ENCODE measurements at places on chromosomes 12 and 14.

GRCh38 chr12:2696136-2696535 lies 98.6 kb upstream of the FKBP4 start:
- no peak for DNase-seq

GRCh38 chr12:46179693-46180452 lies 89.0 kb downstream of the SLC38A1 start:
- no peak for DNase-seq

- no peak for DNase-seq
These were observed 780 bp upstream of the MYO1H start for GRCh38 chr12:109346920-109347319.

GRCh38 chr12:26963413-26963812 lies 25.1 kb downstream of the FGFR1OP2 start:
- no peak for DNase-seq

DNA sequence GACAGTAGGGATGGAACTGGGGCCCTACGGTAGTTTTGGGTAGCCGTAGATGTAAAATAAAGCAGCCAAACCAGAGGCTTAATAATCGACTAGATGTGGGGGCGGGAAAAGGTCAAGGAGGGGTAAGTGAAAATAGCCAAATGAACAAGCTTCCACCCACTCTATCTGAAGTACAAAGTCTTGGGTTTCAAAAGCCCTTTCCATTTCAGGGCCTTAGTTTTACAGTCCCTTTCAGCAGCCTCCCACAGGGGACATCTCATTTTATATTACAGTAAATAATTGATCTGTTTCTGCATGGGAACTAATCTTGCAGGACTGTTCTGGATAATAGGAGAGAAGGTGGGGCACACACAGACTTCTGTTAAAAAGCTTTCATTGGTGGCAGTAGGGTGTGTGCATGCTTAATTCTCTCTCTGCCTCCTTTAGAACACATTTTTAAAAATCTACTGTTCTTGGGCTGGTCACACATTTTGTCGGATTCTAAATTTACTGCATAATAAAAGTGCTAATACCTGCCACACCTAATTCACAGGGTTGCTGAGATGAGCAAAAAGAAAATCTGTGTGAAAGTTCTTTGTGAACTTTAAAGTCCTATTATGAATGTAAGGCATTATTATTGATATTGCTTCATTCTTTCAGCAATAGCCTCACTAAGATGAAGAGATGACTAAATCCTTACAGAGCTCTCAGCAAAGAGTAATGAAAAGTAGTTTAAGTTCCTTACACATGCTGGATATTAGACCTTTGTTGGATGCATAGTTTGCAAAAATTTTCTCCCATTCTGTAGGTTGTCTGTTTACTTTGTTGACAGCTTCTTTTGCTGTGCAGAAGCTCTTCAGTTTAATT lies 104.6 kb downstream of the ITPR2 start:
- no peak for DNase-seq

- no peak for DNase-seq
These were observed 7.9 kb upstream of the PPM1A start for GRCh38 chr14:60241091-60241490.

Data from DMS153 (cell line).